ENCODE measurements at places on chromosomes 2 and 18.

GRCh38 chr2:198662905-198663304 is 794.8 kb downstream of the SATB2 start:
- no peak for DNase-seq

DNA sequence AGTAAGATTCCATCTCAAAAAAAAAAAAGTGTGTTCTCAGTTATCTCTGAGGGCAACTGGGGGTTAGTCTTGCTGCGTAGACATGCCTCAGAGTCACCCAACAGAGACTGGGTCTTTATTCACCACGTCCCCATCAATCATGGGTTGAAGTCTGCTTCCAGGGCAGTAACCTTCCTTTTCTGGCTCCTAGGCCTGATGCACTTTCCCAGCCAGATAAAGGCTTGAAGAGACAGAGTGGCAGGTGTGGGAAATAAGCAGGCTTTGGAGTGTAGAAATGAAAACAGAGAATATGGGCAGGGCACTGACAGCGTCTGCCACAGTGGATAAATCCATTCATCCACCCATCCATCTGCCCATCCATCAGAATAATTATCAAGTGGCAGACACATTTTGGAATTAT is 134.1 kb upstream of the LGALSL start:
- DNase-seq = no peak

DNA sequence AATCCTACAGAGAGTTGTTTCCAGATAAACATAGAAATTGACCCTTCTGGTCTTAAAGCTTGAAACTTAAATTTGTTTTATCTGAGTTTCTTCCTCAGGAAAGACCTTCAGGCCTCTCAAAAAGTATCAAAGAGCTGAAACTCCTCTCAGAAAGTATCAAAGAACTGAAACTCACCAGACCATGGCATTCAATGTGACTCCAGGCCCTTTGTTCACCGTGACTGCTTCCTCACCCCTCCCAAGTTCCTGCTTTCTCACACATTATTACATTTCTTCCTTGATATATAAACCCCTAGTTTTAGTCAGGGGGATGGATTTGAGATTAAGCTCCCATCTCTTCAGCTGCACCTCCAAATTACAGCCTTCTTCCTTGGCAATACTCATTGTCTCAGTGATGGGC is 6.0 kb downstream of the ANKMY1 start:
- DNase-seq = no peak

DNA sequence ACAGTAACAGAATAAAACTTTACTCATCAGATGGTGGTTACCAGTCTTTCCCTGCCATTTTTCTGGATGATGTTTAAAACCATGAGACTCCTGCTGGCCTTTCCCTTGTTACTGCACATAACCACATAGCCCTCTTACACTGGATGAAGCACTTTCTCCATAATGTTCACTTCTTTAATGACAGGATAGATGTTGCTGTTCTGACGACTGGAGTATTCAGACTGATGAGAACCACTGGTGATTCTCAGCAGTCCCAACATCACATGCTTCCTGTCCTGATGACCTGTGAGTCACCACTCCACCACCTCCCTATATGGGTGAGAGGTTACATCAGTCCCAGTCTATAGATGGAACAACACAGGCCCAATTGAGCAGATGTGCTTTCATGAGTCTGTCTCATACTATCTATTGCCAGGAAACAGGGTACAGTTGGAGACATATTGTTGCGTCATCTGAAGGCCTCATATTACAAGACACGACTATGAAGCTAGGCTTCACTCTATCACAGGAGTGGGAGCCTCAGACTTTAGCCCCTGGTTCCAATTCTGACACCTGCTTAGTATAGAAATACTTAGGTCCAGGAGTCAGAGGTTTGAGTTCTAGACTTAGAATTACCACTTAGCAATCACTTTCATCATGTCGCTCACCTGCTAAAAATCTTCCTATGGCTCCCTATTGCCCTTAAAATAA is 145.7 kb upstream of the KLF7 start:
- peak; percentile 52 for DNase-seq

DNA sequence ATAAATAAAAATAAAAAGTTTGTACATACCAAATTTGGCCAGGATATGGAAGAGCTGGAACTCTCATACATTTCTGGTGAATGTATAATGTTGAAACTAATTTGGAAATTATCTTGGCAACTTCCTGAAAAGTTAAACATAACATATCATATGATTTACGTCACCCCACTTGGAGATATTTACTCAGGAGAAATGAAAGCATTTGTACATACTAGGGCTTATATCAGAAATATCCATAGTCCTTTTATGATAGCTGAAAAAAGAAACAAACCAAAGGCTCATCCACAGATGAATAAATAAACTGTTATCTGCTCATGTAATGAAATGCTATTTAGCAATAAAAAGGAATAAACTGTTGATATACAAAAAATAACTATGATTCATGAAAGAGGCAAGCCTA is 318.2 kb upstream of the NRXN1 start:
- DNase-seq = no peak

GRCh38 chr2:220687231-220687843 is 884.8 kb downstream of the EPHA4 start:
- DNase-seq = peak; percentile 35

DNA sequence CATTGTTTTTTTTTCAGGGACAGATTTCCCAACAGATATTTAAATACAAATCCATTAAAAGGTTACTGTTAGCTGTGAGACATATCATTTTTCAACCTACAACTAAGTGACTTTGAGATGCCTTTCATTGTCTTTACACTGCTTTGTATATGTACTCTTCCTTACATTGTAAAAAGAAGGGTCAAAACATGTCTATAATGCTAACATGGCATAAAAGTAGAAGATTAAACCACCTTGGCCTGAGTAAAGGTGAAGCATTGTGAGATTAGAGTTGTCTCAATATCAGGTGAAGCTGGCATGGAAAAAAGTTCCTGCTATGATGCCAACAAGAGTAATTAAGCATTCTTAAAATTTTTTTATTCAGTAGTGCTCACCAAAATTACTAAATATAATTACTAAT is 1508.5 kb upstream of the NXPH2 start:
- no peak for DNase-seq

GRCh38 chr2:105812180-105813044 is 67.7 kb downstream of the NCK2 start:
- DNase-seq = peak; percentile 49

DNA sequence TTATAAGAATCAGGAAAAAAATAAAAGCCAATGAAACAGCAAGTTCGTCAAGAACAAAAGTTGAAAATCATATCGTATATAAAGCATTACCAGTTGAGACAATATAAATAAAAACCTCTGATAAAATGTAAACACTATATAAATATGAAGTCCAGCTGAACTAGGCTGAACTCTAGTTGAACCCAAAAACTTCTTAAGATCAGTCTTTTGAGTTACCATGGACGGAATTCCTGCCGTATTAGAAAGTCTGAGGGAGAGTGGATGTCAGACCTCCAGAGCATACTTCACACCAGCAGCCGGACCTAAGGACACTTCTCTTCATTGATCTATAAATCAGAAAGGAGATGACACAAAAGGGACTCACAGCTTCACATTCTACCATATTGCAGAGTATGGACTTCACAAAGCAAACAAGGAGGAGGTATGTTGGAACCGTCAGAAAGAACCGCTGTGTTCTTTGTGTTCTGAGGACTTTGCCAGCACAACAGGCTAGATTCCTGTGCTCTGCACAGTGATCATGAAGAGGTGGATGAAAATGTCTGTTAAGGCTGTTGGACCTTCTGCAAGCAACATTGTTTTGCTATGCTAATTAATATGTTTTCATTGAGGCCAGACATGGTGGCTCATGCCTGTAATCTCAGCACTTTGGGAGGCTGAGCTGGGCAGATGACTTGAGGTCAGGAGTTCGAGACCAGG is 67.2 kb upstream of the SP5 start:
- no peak for DNase-seq

DNA sequence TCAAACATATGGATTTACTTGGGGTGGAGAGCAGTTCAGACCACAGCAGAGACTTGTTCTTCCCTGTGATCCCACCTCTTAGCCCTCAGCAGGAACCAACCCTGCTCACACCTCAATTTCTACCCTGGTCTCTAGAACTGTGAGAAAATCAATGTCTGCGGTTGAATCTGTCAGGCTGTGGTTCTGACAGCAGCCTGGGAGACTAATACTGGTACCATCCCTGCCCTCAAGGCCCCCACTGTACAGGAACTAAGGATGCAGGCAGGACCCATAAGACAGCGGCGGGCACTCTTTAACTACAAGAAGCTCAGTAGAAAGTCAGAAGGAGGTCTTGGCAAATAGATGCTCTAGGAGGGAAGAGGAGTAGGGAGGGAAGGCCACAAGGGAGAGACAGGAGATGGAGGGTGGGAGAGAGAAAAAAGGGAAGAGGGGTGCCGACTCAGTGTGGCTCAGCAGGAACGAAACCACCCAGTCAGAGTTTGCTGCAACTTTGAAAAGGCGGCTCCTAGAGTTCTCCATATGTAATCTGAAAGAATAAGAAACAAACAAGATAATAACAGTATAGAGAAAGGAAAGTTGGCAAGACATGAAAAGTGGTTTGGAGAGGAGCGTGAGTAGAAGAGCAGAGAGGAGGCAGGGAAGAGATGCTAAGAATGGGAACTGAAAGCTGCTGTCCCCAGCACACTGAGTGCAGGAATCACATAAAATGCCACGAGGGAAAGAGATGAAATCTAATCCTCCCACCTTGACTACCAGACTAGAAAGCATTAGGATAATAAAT is 323.9 kb upstream of the ID2 start:
- no peak for DNase-seq

DNA sequence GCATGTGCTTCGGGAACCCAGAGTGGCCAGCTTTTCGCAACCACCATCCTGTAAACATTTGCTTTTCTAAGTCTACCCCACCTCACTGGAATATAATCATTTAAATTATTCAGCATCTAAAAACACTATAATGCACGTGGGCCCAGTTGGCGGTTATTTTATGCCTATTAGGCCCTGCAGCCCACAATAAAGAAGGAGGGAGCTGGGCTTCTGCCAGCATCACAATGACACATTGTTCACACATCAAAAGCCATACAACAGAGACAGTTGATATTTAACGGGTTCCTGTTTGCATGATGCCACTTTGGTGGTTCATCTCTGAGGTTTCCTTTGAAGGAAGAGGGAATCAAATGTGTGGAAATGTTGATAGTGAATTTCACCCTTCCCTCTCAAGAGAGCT is 916.0 kb upstream of the CELF4 start:
- DNase-seq = no peak

GRCh38 chr2:120669121-120669952 is 66.3 kb upstream of the GLI2 start:
- DNase-seq = no peak

DNA sequence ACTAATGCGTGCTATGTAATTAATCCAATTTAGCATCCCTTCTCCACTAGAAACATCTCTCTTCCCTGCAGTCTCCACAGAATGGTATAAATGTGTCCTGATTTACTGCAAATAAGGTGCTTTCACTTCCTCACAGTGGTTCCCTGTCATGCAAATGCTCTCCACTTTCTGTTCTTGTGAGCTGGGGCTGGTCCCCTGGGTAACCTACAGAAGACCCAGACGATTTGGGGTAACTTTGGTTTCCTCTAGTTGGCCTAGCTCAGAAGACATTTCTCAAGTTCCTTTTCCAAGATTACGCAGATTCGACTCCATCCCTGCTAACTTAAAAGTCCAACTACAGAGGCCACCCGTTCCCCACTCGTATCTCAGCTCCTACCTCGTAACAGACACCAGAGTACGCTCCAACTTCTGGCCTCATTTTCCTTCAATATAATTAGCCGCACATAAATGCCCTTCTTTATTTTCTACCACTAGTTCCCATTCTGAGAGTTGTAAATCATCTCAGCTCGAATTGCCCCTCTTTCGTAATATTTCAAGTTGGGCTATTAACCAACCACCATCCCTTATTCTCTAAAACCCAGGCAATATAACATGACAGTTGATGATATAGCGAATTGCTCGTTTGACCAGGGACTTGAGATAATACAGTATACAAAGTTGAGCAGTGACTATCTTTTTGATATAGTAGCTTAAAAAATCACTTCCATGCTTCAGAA is 28.8 kb upstream of the NEDD4L start:
- no peak for DNase-seq

GRCh38 chr18:46755315-46756024 is 1.4 kb downstream of the ST8SIA5 start:
- no peak for DNase-seq

- DNase-seq = no peak
These were observed 36.8 kb downstream of the ADAM23 start for GRCh38 chr2:206480161-206480560.

- DNase-seq = no peak
These were observed 15.7 kb downstream of the NDUFV2 start for GRCh38 chr18:9117980-9118841.

GRCh38 chr2:231387904-231388724 is 7.4 kb upstream of the B3GNT7 start:
- DNase-seq = no peak

DNA sequence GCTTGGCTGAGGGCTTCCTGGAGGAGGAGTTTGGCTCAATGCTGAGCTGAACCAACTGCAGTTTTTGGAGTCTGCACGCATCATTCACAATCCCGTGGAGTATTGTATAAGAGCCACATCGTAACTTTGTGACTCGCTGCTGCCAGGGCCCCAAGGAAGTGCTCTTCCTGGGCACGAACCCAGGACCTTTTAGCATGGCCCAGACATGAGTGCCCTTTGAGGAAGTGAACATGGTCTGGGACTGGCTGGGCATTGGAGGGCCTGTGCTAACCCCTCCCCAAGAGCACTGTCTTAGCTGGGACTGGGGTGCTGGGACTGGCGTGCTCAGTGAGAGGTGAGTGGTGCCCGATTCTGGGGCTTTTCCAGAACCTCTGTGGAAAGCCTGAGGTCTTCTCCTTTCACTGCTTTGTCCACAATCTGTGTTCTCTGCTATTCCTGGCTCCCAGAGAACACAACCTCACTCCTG is 88.6 kb downstream of the LIPG start:
- DNase-seq = no peak

- no peak for DNase-seq
These were observed 6.1 kb downstream of the MGAT5 start for GRCh38 chr2:134259994-134260393.

DNA sequence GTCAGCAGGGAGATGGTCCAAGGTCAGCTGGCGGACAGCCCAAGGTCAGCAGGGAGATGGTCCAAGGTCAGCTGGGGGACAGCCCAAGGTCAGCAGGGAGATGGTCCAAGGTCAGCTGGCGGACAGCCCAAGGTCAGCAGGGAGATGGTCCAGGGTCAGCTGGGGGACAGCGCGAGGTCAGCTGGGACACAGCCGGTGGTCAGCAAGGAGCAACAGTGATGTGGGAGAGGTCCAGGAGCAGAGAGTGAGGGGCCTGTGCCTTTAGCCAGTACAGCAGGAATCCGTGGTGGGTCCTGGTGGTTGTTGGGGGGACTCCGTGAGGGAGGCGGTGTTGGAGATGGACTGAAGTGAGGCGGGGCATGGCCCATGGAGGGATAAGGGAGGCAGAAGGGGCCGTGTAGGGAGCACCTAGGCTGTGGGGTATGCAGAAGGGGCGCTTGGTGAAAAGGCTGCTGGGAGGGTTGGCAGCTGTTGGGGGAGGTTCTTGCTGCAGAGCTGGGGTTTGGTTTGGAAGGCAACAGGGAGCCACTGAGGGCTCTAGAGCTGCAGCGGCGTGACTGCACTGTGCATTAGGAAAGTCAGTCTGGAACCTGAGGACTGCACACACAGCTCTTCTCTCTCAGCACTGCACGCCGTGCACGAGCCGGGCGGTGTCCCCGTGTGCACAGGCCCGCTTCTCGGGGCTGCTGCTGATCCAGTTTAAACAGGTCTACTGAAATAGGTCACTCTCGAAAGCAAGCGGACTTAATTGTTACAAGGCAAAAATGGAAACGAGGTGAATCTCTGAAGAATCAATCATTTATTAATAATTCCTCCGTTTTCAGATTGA is 76.2 kb upstream of the HDAC4 start:
- no peak for DNase-seq

Measured in NCI-H446 treated with DMSO at 0.1 percent for 48 hours (cell line).